Effector CD4-positive, alpha-beta T cell (primary cell): ENCODE measurements at places on chromosomes 6 and 20.

DNA sequence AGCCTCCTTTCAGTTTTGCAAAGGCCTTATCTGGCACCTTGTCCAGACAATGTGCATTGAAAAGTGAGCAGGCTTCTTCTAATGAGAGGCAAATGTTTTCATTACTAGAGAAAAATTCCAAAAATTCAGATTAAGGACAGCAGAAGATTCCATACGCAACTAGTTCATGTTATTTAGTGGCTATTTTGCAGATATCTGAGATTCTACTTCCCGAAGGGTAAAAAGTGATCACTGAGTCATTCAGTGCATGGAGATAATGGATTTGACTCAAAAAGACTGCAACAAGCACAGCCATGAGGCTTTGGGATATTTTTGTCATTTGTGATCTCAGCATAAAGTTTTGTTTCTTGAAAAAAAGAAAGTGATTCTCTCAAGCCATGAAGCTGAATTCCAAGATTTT, 29.9 kb downstream of the METTL24 start:
- DNase-seq = no peak

- DNase-seq = no peak
These were observed 37.7 kb downstream of the DSE start for GRCh38 chr6:116408491-116408890.

GRCh38 chr6:35562060-35562459, 49.4 kb upstream of the TULP1 start:
- no peak for DNase-seq

DNA sequence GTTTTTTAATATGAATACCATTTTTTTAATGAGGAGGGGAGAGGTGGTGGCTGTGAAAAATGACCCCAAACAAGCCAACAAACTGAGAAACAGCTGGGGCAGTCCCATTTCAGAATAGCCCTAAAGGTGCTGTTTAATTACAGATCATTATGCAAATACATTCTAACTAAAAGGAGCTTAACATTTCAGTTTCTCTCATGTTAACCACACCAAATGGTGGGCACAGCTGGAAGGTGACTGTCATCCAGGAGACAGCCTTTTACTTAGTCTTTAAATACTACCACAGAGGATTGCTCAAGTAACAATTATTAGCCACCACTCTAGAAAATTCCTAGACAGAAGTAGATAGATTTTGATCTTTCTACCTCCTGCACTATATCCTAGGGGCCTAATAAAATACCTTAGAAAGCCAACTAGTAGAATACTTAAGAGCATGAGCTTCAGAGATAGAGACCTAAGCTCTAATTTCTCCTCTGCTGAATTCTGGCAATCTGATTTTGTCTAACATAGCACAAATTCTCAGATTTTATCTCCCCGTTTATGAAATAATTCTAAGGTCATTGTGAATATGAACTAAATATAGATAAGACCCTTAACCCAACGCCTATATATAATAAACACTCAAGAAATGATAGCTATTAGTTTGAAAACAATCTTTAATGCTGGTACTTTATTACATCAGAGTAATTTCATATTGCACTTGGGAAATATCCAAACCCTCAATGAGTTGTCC, 615.1 kb upstream of the NRSN1 start:
- no peak for DNase-seq

DNA sequence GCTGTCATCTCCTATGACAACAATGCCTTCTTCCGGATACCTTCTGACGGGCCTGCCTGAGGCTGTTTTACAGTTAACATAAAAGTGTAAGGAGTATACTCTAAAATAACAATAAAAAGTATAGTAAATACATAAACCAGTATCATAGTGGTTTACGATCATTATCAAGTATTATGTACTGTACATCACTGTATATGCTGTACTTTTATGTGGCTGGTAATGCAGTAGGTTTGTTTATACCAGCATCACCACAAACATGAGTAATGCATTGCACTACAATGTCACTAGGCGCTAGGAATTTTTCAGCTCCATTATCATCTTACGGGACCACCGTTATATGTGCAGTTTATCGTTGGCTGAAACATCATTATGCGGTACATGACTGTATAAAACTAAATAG, 76.5 kb downstream of the VEGFA start:
- no peak for DNase-seq

- DNase-seq = no peak
These were observed 45.8 kb upstream of the SLCO4A1 start for GRCh38 chr20:62596486-62596885.
